ENCODE measurements at places on chromosomes 12 and 14.
A peak's percentile ranks its signal among the peaks of the same experiment; 100 is the strongest.

DNA sequence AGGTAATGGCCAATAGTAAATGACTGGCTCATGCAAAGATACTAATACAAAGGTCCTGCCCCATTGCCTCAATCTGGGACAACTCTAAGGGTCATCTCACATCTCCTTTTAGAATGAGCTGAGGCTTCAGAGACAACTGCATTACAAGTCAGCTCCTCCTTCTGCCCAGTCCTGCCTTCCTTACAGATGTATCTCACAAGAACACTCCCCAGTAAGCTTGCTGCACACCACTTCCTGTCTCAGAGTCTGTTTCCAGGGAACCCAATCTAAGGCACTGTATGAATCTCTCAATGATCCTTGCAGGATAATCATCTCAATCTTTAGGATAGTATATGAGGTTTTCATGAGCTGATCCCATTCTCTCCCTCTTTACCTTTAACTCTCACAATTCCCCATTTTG is 57.8 kb upstream of the ZDHHC17 start:
- DNase-seq, result no peak

DNA sequence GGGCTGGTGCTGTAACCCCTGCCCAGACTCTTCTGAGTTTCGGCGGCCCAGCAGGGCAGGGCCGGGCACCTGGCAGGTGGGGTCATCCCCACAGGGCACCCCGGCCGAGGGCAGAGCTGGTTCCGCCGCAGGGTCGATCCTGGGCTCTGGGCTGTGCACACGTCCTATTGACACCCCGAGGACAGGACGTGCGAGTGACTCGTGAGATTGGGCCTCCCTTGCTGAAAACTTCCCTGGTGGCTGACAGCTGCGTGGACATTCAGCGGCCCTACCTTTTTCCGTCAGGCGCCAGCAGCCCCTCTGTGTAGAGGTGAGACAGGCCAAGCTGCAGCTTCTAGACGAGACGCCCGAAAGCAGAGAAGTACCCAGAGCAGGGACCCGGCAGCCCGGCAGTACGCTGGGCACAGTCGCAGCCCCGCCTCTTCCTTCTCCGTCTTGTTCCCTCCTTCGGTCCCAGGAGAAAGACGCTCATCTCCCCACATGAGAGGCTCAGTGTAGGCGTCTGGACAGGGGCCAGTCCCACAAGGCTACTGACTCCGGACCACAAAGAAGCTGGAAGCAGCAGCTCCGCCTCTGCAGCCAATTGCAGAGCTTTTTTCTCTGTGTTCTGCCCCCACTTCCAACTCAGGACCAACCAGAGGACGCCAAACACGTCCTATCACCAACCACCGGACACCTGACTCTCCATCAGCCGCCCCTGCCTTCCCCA is at the start of gene LRCOL1:
Gene LRCOL1 (minus strand): TSS at position 532 of the 709 bp plus-strand sequence. CDS start 4,331 bp downstream, outside the sequence.
- peak; percentile 56 for DNase-seq

DNA sequence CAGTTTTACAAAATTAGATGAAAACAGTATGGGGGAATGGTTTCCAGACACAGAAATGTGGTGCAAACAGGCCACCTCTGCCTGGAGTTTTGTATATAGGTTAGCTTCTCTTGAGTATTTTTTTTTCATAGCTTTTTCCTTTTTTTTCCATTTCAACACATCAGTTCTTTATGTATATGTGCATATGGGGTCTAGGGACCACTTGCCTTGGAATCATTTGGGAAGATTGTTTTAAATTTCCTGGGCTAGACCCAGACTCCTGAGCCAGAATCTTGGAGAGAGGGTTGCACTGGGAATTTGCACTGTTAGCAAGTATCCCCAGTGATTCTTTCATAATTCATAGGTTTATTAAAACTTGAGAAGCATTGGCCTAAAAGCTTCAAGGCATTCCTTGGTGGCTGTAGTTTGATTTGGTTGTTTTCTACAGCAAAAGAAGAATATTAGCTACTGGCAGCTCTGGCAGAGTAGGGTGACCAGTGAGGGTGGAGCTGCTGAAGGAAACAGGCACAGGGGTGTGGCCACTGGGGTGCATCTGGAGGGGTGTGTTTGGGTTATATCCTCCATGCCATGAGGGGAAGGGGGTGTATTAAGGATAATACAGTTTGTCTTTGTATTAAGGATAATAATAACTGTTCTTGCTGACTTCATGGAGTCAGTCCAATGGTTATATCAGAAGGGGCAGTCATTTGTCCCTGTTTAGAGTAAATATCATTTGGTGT is 22.8 kb downstream of the PPP1R36 start:
- no peak for DNase-seq

GRCh38 chr14:105487449-105487985 is 831 bp downstream of the CRIP1 start:
- no peak for DNase-seq

DNA sequence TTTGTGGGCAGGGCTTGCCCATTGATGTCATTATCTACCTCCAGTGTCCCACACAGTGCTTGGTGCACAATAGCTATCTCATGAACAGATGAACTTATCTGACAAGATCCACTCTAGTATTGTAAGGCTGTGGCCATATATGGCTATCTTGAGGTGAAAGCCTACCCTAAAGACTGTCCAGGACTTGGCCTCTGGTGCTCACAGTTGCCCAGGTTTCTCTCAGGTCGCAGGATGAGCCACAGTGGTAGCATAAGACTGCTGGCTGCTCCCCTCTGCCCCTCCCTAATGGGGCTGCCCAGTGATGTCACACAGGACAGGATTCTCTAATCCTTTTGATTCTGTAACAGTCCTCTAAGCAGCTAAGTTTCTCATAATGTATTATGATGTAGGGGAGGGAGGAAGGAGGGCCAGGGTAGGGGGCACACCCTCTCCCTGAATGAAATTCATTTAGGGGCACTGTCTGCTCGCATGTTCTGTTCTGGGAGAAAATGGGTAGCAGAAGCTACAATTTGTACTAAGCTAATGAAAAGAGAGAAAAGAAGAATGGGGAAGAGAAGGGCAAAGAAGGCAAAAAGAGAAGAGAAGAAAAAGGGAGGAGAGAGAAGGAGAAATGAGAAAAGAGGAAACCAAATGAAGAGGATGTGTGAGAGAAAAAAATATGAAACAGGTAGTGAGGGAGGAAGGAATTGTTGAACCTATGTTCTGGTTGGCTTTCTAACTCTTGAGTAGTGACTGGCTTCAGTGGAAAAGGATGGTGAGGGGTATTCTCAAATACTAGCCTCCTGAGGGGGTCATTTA is 3.4 kb upstream of the PPM1A start:
- no peak for DNase-seq

DNA sequence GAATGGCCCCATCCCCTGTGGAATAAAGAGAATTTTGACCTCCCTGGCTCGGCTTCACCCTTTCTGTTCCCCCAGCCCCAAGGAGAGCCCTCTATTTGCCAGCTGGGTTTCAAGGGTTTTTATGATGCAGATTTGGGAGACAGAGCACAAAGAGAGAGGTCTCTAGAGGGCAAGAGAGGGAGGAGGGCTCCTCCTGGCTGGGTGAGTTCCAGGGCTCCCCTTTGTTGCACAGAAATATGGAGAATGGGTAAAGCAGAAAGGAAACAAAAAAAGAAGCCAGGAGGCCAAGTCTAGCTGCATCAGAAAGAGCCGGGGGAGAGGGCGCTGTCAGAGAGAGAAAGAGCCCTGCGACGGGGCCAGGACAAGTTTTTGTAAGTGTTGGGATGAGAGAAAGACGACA is 319.6 kb upstream of the RTL1 start:
- no peak for DNase-seq

GRCh38 chr12:124369055-124369826 is 74.3 kb downstream of the RFLNA start:
- peak; percentile 67 for DNase-seq

- peak; percentile 37 for DNase-seq
Observed at GRCh38 chr12:19456176-19456575, 16.9 kb downstream of the AEBP2 start.

DNA sequence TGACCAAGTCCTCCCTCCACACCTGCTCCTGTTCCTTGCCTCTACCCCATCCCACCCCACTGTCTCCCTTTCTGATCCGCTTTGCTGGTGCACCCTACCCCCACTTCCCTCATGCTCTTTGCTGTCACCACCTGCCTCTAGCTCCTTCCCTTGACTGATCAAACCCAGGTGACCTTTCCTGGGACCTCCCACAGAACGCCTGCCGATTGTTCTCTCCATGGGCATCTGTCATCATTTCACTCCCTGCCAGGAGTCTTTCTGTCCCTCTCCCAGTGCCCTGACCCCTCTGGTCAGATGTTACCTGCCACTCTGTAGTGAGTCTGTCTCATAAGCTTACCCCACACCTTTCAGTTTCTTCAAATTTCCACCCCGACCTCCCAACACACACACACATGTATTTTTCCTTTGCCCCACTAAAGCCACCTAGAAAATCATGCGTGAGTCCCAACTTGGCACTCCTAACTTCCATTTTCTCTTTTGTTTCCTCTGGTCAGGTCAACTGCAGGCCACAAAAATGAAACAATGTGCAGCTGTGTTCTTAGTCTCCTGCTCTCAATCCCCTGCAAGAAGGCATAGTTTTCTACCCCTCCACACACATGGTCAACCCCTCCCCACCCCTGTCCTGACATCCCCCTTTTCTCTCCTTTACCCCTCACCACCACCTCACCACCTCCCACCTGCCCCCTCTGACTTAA is 229.8 kb downstream of the DPF3 start:
- DNase-seq, result no peak

GRCh38 chr12:129276361-129277060 is 423.2 kb downstream of the GLT1D1 start:
- DNase-seq, result no peak

DNA sequence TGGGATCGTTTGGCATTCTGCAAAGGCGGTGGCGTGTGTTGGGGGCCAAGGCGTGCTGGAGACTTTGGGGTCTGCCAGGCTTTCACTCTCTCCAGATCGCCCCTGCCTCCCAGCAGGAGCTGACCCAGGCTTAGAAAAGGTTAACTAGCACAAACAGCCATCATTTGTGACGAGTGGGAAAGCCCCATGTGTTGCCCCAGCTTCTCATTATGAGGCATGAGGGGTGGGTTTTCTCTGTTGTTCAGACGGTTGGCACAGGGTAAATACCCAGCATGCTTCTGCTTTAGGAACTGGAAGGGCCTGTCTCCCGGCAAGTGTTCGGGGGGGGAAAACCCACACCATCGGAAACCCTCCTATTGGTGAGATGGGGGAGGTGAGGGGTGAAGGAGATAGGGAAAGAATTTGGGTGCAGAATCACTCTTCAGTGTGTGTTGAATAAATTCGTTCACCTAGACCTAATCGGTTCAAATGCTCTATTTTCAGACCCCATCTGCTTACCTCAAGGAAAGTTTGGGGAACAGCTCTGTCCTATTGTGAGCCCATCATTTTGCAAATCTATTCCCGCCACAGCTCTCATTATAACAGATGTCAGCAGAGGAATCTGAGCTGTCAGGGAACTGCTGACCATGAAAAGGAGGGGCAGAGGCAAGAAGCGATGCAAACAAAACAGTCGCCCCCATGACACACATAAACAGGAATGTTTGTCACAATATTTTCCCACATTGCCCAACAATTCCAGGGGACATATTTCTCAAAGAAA is 34.7 kb upstream of the C12orf42 start:
- no peak for DNase-seq

DNA sequence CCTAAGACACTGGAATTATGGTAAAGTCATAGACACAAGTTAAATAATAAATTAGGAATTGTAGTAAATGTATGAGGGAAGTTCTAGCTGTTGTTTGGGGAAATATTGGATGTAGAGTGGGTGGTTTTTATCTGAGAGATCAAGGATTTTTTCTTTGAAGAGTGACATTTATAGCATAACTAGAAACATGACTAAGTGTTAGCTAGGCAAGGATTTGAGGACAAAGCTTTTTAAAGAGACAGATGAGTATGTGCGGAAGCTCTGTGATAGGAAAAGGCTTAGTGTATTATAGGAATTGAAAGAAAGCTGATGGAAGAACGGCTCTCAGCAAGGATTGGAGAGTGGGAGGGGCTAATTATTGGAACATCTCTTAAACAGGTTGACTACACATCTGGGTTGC is 24.5 kb downstream of the PDZRN4 start:
- no peak for DNase-seq

DNA sequence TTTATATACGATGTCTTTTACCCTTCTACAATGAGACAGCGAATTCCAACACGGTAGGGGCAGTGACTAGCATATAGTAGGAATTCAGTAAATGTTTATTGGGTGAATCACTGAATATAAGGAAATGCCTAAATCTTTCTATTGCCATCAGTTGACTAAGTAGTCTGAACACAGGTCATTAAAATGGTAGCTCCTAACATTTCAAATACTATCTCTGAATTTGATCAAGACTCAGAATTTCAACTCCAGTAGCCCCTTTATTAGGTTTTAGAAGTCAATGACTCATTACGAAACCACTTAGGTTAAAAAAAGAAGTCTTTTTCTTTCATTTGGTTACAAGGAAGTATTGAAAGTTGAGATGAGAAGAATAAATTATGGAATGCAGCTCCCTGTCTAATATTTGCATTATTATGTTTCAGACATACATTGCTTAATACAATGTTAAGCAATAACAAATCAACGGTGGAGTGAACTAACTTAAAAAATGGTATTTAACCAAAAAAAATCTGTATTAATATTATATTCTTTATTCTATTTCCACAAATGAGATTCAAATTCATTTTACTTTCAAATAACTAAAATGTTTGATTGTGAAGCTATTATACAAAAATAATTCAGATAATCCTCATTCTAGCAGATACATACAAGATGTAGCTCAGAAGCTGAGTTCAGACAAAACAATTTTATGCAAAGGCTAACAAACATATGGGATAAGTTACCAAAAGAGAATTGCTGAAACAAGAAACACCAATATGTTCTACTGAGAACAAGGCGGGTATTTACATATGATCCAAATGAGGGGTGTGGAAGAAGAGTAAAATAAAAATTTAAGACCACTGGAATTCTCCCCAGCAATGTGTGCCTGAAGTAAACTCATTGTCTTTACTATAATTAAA is 302.7 kb downstream of the CEP128 start:
- no peak for DNase-seq
